Daoy (cell line): ENCODE measurements at places on chromosomes 6 and 20. TPM values are rescaled to one million over a fixed set of nuclear protein-coding genes. Genes with fewer than 3 reads are reported as not detected.

- peak; percentile 39 for DNase-seq
These were observed 915 bp downstream of the TMEM63B start for GRCh38 chr6:44128020-44128917.

- DNase-seq: peak; percentile 82
These were observed 118.9 kb downstream of the QKI start for GRCh38 chr6:163533443-163533842.

DNA sequence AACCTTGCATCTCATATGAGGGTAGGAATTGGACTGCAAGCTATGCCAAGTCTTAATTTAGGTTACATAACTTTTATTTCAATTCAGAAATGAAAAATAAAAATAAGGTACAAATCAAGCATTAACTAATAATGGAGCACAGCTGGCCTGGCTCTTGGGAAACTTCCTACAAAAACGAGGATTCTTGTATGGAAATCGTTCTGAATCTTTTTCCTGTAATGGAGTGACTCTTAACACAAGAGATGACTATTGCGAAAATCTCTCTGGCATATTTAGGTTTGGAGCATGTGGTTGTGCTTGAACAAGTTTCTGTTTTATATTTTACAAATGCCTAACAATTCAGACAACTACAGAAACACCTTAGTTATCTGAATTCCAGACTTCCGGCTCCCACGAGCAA is 34.0 kb upstream of the PI16 start:
- DNase-seq: no peak

- DNase-seq: no peak
These were observed 199.2 kb upstream of the JAG1 start for GRCh38 chr20:10873026-10873425.

SLC22A2 gene
- 0.60 and 1.1 TPM in 2 replicates for total RNA-seq
